ENCODE measurements at places on chromosomes 6 and 20. TPM values are rescaled to one million over a fixed set of nuclear protein-coding genes. Genes with fewer than 3 reads are reported as not detected.

DNA sequence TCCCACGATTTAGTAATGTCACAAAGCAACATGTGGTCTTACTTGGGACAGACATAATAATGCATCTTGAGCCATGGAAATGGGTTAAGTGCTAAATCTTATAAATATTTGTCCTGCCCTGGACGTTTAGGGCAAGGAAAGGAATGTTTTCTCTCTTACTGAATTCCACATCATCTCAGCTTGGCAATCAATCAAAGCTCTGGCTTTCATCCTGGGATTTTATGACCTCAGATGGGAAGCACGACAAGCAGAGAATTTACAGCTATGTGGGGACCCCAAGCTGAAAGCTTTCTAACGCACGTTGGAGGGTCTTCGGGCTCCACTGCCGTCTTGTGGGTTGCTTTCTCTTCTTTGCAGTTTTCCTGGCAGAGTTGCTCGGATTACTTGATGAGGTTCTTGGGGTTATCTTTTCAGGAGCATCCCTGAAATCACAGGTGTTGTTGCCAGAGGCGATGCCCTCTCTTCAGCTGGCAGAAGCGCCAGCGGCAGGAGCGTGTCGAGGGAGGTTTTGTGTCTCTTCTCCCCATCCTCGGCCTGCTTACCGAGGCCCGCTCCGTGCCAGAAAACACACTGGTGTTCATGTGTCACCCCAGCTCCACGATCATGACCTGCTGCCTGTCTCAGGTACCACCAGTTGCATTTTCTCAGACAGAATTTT lies 73.4 kb upstream of the FRMD1 start:
- no peak for DNase-seq

DNA sequence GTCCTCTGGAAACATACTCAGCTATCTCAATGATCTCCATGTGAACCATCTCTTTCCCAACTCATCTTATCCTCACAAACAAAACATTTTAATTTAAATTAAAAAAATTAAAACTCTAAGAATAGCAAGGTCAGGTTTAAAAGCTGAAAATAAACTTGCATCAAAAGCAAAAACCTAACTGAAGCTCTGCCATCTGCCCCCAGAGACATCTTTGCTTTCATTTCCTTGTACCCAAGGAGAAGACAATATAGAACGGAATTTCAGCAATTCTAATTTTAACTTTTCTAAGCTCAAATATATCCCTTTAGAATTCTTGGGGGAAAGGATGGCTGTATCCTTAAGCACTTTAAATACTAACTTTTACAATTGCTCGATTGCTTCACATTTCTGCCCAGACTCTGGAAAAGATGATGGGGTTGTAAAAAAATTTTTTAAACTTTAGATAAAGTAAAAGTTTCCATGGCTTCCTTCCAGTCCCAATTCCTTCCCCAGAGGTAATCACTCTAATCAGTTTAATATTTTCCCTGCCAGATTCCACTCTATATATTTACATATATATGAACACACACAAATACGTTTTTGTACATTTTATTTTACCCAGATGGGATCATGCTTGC lies 69.2 kb upstream of the SMIM29 start:
- no peak for DNase-seq

The STMND1 gene
- not detected for total RNA-seq

The KIZ gene
- total RNA-seq: 8.4 TPM
